ENCODE measurements at places on chromosomes 4 and X.

- no peak for DNase-seq
These were observed 8.0 kb downstream of the TBC1D14 start for GRCh38 chr4:6917461-6918271.

- no peak for DNase-seq
These were observed 11.9 kb upstream of the SH3KBP1 start for GRCh38 chrX:19899217-19899788.

GRCh38 chrX:47579537-47579936, 2.7 kb upstream of the TIMP1 start:
- no peak for DNase-seq

- DNase-seq = no peak
These were observed 173.6 kb downstream of the CORIN start for GRCh38 chr4:47664051-47664826.

- no peak for DNase-seq
These were observed 12.7 kb downstream of the MAML3 start for GRCh38 chr4:140141210-140141835.

GRCh38 chr4:113785781-113786180, 24.2 kb upstream of the CAMK2D start:
- no peak for DNase-seq

DNA sequence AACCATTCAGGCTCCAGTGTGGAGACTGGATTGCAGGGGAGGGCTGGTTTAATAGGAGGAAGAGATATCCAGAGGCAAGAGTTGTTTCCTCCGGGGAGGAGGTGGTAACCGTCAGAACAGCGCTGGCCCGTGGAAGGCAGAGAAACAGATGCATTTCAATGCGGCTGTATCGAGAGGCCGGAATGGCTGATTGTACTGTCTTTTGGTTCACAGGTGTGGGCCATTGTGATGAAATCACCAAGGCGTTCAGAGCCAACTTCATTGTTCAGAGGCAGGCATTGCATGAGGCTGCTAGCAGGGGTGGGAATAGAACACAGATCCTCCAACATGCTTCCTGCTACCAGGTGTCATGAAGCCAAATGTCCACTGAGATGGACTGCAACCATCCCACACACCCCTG, 53.0 kb downstream of the SHOX start:
- no peak for DNase-seq

DNA sequence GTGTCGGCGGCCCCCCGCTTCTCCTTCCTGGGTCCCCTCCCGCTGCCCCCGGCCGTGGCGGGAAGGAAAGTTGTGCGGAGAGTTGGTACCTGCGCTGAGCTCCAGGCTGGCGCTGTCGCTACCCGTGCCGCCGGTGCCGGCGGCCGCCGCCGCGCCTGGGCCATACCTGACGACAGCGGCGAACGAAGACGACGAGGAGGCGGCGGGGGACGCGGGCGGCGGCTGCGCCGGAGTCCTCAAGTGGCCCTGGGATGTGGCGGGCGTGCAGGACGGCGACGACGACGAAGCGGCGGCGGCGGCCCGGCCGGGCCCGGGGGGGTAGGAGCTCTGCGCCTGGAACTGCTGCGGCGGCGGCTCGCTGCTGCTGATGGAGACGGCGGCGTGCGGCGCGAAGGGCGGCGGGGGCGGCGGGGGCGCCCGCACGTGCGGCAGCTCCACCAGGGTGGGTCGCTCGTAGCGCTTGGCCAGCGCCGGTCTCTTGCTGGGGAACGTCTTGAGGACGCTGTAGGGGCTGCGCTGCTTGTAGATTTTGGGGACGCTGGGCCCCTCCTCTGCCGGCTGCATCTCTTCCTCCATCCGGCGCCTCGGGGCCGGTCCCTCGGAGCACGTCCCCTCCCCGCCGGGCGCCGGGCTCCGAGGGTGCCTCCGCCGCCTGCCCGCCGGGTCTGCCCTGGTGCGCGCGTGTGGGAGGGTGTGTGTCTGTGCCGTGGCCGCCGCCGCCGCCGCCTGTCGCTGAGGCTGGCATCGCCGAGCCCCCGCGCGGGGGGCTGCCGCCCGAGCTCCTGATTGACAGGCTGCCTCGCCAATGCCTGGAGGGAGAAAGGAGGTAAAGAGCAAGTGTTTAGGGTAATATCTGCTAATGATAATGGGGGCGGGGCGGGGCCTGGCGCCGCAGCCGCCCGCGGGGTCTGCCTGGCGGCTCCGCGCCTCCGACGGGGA, 618 bp downstream of the BEND4 start:
- DNase-seq = peak; percentile 3

DNA sequence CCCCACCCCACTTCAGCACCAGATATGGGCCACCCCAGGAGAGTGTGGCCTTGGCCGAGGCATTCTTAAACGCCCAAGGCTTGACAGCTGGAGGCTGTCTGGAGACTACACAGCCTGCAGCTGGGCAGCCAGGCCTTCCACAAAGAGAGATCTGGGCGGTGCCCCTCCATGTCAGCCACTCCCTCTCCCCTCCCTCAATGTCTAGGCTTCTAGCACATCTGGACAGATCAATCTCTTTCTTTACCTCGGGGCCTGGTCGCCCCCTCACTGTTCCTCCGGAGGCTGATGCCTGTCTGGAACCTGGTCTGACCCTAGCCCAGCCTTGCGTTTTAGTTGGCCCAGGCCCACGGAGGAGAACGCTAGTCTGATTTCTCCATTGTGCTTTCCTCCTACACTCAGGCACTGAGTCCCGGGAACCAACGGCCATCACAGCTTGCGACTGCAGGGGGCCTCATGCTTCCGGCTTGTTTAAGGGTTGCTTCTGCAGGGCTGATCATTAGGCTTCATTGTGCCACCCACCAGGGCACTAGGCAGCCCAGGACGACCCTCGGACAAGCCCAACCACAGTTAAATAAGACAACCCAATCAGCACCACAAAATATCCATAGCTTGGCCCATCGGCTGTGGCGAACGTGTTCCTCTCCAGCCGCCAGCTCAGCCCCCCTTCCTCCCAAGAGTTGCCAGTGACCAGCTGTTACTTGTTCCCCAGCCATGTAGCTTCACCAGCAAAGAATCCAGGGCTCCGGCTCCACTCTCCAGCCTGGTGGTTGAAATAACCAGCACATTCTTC, 200.6 kb downstream of the BCOR start:
- no peak for DNase-seq

- DNase-seq = no peak
These were observed 81.5 kb upstream of the BMP3 start for GRCh38 chr4:80948995-80949394.

- DNase-seq = no peak
These were observed 20.5 kb downstream of the RAB40A start for GRCh38 chrX:103498786-103499185.

- no peak for DNase-seq
These were observed 48.9 kb downstream of the CHIC2 start for GRCh38 chr4:54015423-54016030.

GRCh38 chrX:47863187-47863586, 26.5 kb downstream of the ZNF81 start:
- DNase-seq = no peak

GRCh38 chr4:94516067-94516466, 64.3 kb downstream of the PDLIM5 start:
- no peak for DNase-seq

DNA sequence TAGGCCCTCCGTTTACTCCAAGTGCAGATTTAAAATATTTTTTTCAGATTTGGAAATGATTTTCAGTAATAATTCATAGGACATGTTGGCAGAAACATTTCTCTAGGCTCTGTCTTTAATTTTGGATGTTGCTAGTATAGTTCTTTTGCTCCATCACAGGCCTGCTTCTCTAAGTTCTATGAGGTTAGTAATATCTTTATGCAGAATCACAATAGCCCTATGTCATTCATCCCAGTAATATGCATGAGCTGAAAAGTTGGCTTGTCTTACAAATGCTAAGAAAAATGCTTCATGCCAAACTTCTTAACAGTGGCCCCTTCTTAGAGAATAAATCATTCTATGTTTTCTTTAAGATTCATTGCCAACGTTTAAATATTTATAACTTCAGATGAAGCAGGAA, 148.3 kb upstream of the TLL1 start:
- DNase-seq = no peak

DNA sequence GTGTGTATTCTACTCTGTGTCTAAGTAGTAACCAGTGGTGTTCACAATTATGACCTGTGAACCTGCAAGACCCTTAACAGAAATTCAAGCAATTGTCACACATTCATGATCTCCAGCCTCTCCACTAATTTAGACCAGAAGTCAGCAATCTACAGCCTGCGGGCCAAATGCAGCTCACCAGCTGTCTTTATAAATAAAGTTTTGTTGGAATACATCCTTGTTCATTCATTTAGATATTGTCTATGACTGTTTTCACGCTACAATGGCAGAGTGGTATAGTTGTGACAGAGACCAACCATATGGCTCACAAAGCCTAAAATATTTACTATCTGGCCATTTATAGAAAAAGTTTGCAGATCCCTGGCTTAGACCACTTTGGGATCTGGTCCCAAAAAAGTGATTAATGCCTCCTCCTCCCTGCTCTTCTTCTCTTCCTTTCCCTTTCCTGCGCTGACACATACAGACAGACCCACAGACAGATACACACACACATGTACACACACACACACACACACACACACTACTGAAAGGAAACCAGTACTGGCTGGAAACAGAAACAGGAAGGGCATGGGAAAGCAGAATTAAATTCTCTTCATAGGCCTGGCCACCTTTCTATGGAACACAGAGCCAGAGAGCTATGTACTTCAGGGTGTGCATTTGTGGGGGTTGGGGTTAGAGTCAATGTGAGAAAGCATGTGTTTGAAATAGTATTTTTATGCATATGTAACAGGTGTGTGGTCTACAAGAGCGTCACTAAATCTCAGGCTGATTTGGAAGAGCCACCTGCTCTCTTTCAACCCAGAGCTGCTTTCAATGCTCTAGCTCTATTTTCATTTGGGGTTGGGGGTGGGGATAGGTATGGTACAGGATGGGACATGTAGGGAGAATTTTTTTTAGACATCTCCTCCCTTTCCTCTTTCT, 49.7 kb upstream of the TMEM164 start:
- no peak for DNase-seq

Measured in T-helper 1 cell (primary cell).